PC-9 (cell line): ENCODE measurements at places on chromosomes 7 and 10. TPM values are rescaled to one million over a fixed set of nuclear protein-coding genes. Genes with fewer than 3 reads are reported as not detected.

UNCX gene
- not detected in 2 replicates for total RNA-seq

CCDC136 gene
- total RNA-seq: 7.1 and 9.8 TPM in 2 replicates

C10orf71 gene
- not detected in 2 replicates for total RNA-seq

SPDYE2B gene
- not detected in 2 replicates for total RNA-seq

OR2A12 gene
- total RNA-seq: not detected in 2 replicates
